ENCODE measurements at places on chromosomes 16 and 17.

DNA sequence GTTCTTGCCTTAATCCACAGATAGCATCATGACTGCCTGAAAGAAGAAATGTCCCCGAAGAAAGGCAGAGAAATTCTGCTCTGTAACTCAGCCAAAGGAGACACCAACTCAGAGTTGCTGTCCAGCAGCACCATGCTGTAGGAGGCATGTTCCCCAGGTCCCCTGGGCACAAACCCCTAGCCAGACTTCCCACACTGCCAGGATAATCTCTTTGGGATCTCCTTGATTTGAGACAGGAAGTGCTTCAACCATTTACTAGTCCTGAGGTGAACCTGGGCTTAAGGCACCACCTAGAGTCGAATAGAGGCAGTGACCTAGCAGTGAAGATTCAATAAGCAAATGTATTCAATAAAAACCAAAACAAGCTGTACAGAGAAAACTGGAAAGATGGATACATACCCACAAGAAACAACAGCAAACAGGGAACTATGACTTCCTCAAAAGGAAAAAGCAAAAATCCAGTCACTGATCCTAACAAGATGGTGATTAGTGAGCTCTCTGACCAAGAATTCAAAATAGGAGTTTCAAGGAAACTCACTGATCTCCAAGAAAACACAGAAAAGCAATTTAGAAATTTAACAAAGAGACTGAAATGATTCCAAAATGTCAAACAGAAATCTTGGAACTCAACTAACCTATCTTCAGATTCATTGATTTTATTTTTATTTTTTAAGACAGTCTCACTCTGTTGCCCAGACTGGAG, 5.7 kb downstream of the OR4D2 start:
- no peak for DNase-seq

DNA sequence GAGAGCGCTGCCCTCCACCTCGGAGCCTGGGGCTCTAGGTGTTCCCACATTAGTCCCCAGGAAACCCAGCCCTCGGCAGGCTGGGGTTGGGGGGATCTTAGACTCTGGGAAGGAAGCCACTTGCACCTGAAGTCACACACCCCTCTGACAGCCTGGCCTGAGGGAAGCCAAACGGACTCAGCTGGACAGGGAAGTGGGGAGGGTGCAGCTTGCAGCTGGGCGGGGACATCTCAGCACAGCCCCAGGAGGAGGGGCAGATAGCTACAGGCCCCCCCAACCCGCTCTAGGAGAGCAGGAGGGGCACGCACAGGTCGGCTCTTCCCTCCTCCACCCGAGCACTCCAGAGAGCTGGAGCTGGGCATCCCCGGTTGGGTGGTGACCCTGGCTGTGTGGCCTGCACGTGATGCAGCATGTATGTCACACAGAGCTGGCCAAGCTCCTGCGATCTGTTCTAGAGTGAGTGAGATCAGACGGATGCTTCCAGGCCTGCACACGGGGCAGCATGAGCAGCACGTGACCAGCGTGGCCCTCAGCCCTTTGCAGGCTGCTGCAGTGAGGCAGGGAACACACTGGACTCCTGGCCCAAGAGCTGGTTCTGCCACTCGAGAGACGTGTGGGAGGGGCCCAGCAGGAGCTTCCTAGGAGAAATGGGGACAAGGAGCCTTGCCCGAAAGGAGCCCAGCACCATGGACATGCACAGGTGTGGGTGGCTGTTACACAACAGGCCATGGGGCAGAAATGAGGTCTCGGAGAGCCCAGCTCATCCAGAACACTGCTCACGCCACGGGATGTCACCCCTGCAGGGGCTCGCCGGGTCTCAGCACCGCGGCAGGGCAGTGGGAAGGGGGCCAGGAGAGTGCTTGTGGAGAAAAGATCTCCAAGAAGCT, 15.4 kb downstream of the KIFC3 start:
- peak; percentile 85 for DNase-seq

GRCh38 chr17:27622986-27623385, 8.0 kb upstream of the LGALS9 start:
- DNase-seq: no peak

- no peak for DNase-seq
These were observed 316.1 kb downstream of the PHKB start for GRCh38 chr16:47777220-47777619.

- no peak for DNase-seq
These were observed 63.7 kb upstream of the MRTFB start for GRCh38 chr16:14007450-14007849.

- DNase-seq: peak; percentile 93
These were observed 17.1 kb downstream of the TBX2 start for GRCh38 chr17:61416540-61417363.

GRCh38 chr17:11241611-11242226, 706 bp downstream of the SHISA6 start:
- DNase-seq: no peak

- no peak for DNase-seq
These were observed 24.3 kb upstream of the B4GALNT2 start for GRCh38 chr17:49108318-49108717.

GRCh38 chr17:57400648-57401047, 144.3 kb downstream of the MSI2 start:
- DNase-seq: no peak

GRCh38 chr17:42618442-42619150, 9.1 kb downstream of the TUBG1 start:
- DNase-seq: peak; percentile 72

DNA sequence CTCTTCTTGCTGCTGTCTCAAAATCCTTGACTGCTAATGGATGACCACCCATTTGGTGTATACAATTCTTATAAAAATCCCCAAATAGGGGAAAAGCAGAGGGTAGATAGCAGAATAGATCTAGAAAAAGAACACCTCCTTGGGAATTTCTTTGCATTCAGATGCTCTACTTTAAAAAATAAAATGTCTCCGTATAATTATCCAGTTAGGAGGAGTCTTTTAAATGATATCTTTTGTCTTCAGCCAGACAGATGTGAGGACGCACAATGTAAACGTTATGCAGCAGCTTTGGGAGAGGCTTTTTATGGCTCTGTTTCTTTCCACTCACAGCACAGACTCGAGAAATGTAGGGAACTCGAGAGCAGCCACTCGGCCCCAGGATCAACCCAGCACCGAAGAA, 300.2 kb downstream of the IRF8 start:
- DNase-seq: no peak

Data from Right ventricle myocardium superior (tissue), 1 donor.